ENCODE measurements at places on chromosomes 5 and 9.

- DNase-seq, result no peak
Measured at GRCh38 chr5:118687661-118688621, 300.4 kb downstream of the DTWD2 start.

- no peak for DNase-seq
Measured at GRCh38 chr9:83526211-83526610, 12.0 kb downstream of the FRMD3 start.

- DNase-seq, result no peak
Measured at GRCh38 chr5:146069780-146070099, 35.6 kb downstream of the PLAC8L1 start.

- DNase-seq, result no peak
Measured at GRCh38 chr9:132547976-132548730, 34.3 kb upstream of the BARHL1 start.

- no peak for DNase-seq
Measured at GRCh38 chr5:63822614-63823013, 139.6 kb downstream of the HTR1A start.

GRCh38 chr5:23234197-23234596 lies 273.2 kb upstream of the PRDM9 start:
- DNase-seq, result no peak

DNA sequence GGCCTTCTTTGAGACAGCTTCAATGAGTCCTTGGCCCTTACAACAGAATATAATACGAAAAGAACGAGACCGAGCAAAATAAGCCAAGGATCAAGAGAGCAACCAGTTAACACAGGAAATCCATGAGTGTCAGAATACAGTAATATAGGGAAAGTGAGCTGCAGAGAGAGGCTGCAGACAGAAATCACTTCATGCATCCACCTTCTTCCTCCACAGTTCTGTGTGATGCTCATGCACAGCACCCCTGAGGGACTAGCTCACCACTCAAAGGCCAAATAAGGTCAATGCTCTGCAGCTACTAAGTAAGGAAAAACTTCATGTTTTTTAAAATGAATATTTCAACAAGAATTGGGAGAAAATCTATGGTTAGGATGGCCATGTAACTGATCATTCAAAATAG lies 257.1 kb downstream of the MCTP1 start:
- no peak for DNase-seq

- no peak for DNase-seq
Measured at GRCh38 chr5:53678981-53679660, 118.7 kb downstream of the NDUFS4 start.

DNA sequence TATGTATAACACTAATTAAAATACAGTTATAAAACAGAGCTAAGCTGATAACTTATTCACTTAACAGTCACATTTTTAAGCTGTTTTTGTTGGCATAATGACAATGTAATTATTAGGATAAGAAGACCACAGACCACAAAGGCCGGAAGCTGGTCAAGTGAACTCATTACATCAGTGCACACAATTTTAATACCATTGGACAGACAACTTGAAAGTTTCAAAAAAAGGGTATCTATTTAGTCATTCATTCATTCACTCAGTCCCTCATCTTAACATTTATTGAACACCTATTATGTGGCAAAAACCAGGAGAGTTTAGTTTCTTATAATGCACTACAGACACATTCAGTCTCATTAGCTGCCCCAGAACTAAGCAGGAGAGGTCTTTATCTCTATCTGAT lies 11.6 kb downstream of the ERP44 start:
- DNase-seq, result no peak

GRCh38 chr9:114274217-114274616 lies 48.7 kb upstream of the ORM1 start:
- no peak for DNase-seq

DNA sequence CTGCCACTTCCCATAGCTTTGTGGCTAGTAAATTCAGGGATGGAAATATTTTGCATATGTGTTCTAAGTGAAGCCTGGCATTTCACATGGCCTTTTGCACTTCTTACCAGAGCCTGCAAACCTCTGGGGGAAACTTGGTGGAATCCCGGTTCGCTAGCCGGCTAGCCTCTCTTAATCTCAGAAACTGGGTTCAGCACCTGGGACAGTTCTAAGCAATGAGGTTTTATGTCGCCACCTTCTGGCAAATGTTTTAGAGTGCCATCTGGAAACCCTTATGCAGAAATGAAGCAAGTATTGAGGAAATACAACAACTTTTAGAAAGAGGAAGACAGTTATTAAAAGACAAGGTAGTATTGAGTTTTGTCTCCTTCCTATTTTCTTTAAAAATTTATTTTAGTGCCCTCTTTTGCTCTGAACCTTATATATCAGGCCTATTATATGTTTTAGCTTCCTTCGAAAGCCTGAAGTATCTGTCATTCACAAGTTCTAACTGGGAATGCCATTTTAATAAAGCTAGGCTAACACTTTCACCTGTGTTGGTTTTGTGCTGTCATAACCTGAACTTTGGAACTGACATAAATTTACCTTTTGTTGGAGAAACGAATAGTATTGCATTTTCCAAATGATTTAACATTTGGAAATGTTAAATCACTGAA lies 963 bp upstream of the HTR1A start:
- peak; percentile 19 for DNase-seq

GRCh38 chr5:176944268-176944667 lies 45.1 kb upstream of the HK3 start:
- DNase-seq, result no peak

- DNase-seq, result no peak
Measured at GRCh38 chr5:151062405-151063141, 18.3 kb downstream of the TNIP1 start.

GRCh38 chr9:8637626-8638025 lies 838.0 kb upstream of the DMAC1 start:
- DNase-seq, result no peak

DNA sequence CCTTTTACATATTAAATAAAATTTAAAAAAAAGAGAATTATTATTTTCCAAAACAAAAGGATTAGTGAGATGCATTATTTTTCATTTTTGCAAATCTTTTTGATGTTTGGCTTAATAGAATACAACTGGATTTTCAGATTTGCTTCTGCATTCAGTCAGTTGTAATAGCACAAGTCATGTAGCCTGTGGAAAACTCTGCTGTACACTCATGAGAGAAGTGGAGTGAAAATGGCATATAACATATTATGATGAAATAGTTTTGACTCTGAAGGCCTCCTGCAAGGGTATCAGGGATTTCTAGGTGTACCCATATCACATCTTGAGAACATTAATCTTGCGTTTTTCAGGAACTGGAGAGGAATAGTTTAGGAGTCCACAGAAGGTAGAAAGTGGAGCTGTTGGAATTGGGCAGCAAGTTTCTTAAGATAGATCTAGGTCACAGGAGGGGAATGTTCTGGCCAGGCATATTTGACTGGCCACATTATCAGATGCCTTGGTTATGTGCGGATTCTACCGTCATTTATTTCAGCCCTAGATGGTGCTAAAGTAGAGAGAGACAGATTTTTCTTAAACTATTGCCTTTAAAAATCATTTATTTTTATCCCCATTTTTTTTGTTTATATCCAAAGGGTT lies 16.4 kb downstream of the LNPEP start:
- DNase-seq, result no peak

DNA sequence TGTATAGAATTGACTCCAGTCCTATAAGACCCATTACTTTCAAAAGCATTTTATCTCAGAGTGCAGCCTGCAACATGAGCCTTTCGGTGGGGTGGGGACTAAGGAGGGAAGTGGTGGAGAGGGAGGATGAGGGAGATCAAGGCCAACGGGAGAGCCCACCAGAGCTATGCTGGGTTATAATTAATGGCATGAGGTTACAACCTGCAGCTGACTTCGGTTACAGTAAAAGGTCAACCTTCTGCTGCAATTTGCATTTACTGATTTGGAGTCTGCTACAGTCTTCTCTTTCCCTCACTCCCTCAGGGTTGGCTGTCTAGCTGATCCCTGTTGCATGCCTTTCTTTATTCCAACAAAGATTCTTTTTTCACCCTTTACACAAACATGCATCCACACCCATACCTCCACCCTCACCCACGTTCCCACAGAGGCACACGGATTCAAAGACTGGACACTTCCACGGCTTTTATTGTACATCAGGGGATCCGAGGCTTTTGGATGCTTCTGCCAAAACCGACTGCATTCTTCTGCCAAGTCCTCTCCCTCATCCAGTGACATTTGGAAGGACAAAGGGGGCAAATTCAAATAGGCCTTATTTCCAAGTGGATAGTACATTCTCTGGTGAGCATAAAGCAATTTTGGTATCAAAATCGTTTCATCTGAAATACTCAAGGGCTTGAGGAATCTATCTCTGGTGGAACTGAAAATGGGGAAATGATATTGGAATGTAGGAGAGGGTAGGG lies 381.2 kb downstream of the NFIB start:
- DNase-seq, result no peak

DNA sequence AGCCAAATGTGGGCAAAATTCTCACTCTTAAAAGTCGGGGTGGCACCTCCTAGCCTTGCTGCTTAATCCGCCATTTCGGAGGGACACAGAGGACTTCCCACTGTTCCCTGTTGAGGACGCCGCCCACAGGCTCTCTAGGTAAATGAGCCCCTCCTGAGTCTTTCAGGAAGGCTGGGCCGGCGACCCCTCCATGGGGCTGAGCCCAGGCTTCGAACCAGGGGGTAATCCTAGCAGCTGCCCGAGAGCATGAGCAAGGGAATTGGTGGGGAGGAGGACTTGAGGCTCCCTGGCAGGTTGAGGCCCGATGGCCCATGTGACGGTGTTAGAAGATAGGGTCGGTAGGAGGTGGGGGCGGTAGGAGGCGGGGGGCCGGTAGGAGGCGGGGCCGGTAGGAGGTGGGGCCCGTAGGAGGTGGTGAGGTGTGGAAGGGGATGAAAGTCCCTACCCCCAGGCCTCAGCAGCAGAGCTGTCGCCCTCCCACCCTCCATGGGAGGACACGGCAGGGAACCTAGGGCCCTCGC lies 17.1 kb downstream of the SLC12A7 start:
- no peak for DNase-seq

DNA sequence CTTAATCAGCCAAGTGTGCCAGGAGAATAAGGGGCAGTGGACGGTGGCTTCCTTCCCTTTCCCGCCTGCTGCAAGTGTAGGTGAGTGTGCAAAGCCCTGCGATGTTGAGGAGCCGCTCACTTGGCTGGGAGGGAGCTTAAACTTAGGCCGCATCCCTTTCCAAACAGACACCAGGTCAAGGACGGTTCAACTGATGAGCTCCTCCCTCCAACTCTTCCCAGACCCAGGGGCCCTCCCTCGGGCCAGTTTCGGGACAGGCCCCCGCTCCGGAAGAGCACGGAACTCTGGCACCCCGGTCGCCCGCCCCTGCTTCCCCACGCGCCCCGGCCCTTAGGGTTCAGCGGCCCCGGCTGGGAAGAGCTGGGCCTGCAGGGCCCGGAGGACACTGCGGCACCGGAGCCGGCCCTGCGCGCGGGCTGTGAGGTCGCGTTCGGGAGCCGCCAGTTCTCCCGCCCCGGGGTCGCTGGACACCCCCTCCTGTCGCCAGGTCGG lies 481 bp downstream of the MRPL36 start:
- DNase-seq, result peak; percentile 22

DNA sequence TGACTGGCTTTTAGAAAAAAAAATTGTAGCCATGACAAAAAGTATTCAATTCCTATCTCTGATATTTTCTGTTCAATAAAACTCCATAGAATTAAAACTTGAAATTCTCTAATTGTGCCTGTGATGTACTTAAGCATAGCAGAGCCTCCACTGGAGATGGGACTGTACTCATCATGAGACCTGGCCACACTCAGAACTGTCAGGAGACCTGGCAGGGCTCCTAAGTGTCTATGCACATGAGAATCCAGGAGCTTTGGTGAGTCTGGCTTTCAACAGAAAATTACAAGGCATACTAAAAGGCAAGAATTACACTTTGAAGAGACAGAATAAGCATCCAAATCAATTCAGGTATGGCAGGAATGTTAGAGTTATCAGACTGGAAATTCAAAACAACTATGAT lies 26.7 kb upstream of the ERCC6L2 start:
- DNase-seq, result no peak

DNA sequence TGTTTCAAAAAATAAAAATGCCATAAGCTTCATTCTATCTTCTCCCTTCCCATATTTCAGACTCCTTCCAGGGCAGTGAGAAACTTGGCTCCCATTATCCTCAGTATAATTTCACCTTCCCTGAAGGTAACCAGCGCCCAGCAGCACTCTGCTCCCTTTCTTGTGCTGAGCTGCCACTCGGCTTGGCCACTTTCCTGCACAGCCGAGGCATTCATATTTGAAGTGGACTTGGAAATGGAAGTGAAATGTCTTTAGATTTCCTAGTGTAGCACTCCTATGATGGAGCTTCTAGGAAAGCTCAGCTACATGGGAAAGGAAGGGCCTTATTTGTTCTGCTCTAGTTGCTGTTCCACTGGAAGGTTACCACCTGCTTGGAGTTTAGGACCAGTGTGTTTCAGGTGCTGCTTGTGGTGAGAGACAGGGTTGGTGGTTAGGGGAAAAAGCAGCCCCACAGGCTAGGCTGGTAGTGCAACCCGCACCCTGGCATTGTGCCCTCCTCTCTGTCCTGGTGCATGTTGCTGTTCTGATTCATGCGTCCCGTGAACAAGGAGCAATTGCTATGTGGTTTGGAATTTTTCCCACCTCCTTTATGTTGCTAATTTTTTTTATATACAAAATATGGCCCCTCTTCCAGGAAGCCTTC lies 53.8 kb downstream of the RAD23B start:
- DNase-seq, result no peak

GRCh38 chr5:88660947-88661805 lies 221.8 kb downstream of the MEF2C start:
- DNase-seq, result peak; percentile 55

DNA sequence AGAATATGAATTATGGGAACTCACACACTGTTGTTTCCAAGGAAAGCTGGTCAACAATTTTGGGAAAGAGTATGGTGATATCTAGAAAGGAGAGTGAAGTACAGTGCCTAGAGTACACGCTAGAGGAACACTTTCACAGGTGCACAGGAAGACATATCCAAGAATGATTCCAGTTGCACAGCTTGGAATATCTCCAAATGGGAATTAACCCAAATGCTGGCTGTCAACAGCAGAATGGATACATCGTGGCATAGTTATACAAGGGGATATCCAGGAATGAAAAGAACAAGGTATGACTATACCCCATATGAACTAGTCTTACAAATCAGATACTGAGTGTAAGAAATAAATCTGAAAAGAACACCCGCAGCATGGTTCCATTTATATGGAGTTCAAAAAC lies 231.3 kb downstream of the FSTL4 start:
- no peak for DNase-seq

- no peak for DNase-seq
Measured at GRCh38 chr5:4053136-4053535, 457.5 kb downstream of the IRX1 start.

GRCh38 chr9:11892401-11892800 lies 800.8 kb upstream of the TYRP1 start:
- DNase-seq, result no peak

- no peak for DNase-seq
Measured at GRCh38 chr5:117954331-117954730, 1034.0 kb downstream of the DTWD2 start.

GRCh38 chr5:96196407-96196806 lies 234.8 kb upstream of the ELL2 start:
- DNase-seq, result no peak
